Stimulated activated CD4-positive, alpha-beta T cell treated with anti-CD3 and anti-CD28 coated beads, Interleukin-1b, Interleukin-23, amount 100 ng/mL, for 48 hours (primary cell): ENCODE measurements at places on chromosomes 1 and 21.

GRCh38 chr1:13878451-13878850, 178.5 kb downstream of the PRDM2 start:
- DNase-seq = no peak

DNA sequence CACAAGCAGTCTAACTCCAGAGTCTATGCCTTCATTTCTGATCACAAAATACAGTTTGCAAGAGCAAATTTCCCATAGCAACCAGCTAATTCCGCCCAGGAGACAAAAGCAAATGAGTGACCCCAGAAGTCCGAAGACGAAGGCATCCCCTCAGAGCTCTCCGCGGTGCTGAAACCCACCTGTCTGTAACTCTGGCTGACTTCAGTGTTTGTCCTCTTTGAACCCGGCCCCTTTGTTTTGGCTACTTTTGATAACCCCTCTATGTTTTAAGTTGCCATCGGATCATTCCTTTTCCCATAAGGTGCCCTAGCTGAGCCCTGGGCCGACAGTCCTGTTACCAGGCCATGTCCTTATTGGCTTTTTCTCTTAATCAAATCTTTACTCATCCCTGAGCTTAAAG, 515.8 kb downstream of the PTPRU start:
- no peak for DNase-seq

- no peak for DNase-seq
Observed at GRCh38 chr1:156072251-156072650, 10.0 kb downstream of the MEX3A start.

- DNase-seq = no peak
Observed at GRCh38 chr1:108046026-108046425, 81.0 kb upstream of the VAV3 start.

- DNase-seq = no peak
Observed at GRCh38 chr1:161351482-161351881, 16.2 kb downstream of the CFAP126 start.

DNA sequence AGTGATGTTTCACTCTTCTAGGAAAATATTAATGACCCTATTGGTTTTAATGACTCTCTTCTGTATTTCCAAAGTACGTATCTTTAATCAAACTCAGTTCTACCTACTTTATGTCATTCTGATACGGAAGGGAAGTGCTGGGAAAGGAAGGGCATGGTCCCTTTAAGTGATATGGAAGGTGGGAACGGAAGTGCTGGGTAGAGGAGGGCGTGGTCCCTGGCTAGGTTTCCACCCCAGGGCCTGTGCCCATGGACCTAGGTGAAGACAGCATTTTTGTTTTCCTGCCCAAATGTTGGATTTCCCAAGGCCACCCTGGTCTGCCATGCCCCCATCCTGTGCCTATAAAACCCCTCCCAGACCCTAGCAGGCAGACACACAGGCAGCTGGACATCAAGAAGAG, 24.0 kb downstream of the RGS4 start:
- no peak for DNase-seq

DNA sequence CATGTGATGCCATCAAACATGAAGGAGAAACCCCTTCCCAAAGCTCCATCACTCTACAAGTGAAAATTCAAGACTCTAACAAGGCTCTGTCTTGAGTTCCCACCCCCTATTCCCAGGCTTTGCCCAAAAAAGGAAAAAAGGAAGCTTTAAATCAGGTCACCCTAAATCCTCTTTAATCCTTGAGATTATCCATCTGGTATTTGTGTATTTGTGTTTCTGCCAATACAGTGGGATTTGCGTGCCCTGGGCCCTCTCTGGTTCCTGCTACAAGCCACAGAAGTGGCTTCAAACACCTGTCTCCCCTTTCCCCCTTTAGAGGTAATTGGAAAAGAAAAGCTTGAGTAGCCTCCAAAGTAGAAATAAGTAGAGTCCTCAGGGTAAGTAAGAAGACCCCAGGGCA, 120.4 kb downstream of the EDEM3 start:
- no peak for DNase-seq

DNA sequence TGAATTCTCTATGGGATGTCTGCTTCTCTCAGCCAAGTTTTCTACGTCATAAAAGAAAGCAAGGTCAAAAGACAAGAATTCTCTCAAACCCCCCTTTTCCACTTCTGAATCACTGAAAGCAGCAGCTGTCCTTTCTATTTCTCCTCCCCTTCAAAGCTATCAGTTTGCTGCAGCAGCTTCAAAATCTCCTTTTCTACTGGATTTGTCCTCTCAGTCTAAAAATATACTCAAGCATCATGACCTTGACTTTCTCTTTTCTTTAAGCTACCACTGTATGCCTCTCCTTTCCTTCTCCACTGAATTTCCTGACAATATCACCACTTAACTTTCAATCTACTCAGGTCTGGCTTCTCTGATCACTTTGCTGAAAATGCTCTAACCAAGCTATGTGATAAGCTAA, 1.9 kb downstream of the WDR64 start:
- DNase-seq = no peak

- no peak for DNase-seq
Observed at GRCh38 chr1:243394601-243395464, 139.0 kb downstream of the SDCCAG8 start.
